ENCODE measurements at places on chromosomes 7 and 10.
A peak's percentile ranks its signal among the peaks of the same experiment; 100 is the strongest.

DNA sequence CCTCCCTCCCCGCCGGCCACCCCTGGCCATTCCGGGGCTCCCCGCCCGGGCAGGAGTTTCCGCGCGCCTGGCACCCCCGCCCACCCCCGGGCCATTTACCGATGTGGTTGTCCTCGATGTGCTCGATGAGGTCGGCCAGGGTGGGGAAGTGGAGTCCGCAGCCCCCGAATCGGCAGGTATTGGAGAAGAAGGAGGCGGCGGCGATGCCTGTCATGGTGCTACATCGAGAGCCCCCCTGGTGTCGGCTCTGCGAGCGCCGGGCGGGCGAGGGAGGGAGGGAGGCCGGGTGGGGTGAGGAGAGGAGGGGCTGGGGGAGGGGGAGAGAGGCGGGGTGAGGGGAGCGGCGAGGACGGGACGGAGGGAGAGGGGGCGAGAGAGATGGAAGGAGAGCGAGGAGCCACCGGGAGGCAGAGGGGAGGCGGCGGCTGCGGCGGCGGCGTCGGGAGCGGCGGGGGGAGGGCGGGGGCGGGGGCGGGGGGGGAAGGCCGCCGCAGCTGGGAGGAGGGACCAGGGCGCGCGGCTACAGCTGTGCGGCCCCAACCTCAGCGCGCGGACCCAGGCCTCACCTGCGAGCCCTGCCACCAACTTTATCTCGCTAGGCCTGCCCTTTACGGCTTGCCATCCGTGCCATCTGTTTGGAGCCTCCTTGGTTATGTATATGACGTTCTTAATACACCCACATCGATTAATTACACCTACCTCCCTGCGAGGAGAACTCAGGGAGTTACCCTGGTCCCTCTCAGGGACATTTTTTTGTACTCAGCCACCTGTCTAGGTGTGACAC is at the start of gene JAZF1:
Gene JAZF1, minus strand, starts transcription at position 432 of the 784 bp plus-strand sequence.
- peak; percentile 76 for DNase-seq

- no peak for DNase-seq
These were observed 231.3 kb upstream of the GRB10 start for GRCh38 chr7:51013861-51014511.

GRCh38 chr7:81604075-81604807 is 165.6 kb downstream of the HGF start:
- peak; percentile 60 for DNase-seq

GRCh38 chr10:70068925-70069324 is 16.3 kb downstream of the MACROH2A2 start:
- no peak for DNase-seq

DNA sequence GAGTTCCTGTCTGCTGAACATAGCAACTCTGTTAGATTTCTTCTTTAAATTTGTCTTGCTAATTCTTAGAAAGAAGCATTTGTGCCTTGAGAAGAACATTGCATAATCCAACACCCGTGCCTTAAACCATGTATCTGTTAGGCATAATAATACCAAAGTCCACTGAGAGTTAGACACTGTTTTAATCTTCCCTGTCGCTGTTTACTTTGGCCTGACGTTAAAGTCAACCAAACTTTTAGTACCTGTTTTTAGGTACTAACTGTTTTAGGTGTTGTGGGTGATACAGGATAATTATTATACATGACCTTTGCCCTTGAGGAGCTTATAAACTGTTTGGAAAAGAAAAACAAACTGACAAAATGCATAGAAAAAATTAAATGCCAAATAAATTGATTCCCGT is 43.6 kb downstream of the KLHDC10 start:
- DNase-seq = no peak

Measured in SHP77 (cell line).